ENCODE measurements at places on chromosomes 3 and 15.

DNA sequence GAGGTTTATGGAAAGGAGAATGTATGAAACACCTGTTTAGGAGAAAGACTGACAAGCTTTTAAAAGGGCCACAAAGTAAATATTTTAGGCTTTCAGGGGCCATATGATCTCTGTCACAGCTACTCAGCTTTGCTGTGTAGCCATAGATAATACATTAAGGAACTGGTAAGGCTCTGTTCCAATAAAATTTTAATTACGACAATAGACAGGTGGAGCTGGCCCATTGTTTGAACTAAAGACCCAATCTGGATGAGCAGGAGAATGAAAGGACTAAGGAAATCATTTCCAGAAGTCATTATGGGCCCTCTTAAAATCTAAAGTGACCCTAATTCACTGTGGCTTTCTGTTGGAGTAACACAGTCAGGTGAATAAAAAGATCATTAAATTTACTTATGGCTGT is 48.5 kb upstream of the SLC12A8 start:
- no peak for DNase-seq

GRCh38 chr3:43178891-43179366 is 73.0 kb upstream of the POMGNT2 start:
- DNase-seq = no peak

DNA sequence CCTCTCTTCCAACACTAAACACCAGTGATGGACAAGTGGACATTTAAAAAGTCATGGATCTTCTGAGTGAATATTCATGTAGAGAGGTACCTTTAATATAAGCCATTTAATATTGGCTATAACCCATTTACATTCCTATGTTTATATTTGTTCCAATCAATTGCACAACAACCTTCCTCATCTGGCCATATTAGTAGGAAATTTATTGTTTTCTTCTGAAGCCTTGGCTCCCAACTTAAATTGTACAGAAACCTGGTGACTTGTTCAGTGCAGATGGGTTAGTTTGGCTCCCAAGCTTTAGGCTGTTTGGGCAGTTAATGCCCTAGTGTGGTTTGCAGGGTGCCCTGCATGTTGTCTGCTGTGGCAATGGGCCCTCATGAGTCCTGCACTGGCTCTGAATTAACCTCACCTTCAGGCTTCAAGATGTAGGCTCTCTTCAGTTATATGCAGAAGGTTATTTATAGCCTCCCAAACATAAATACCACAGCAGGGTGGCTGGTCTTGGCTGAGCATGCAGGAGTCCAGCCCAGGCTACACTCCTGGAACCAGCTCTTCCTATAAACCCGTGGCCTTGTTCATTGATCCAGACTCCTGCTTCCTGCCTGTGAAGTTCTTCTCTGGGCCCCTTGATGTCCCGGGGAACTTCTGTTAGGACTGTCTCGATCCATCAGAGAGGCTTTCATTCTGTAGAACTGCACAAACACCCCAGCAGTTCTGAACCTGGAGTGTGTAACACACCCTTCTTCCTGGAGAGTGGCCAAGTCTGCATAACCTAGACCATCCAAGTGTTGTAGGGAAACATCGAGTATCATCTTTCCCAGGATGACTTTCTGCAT is 57.0 kb downstream of the DUT start:
- DNase-seq = no peak

GRCh38 chr3:73479325-73479724 is 145.4 kb downstream of the PDZRN3 start:
- no peak for DNase-seq

- DNase-seq = no peak
Measured at GRCh38 chr3:141380279-141380678, 12.0 kb downstream of the ZBTB38 start.
